ENCODE measurements at places on chromosomes 3 and 15. TPM values are rescaled to one million over a fixed set of nuclear protein-coding genes. Genes with fewer than 3 reads are reported as not detected.
A peak's percentile ranks its signal among the peaks of the same experiment; 100 is the strongest.

- no peak for DNase-seq
Measured at GRCh38 chr15:90203922-90204321, 2.8 kb downstream of the SEMA4B start.

GRCh38 chr15:76346669-76347481, 10.3 kb downstream of the ISL2 start:
- peak; percentile 66 for DNase-seq

GRCh38 chr3:42490243-42490642, 12.2 kb upstream of the VIPR1 start:
- DNase-seq: peak; percentile 87

DNA sequence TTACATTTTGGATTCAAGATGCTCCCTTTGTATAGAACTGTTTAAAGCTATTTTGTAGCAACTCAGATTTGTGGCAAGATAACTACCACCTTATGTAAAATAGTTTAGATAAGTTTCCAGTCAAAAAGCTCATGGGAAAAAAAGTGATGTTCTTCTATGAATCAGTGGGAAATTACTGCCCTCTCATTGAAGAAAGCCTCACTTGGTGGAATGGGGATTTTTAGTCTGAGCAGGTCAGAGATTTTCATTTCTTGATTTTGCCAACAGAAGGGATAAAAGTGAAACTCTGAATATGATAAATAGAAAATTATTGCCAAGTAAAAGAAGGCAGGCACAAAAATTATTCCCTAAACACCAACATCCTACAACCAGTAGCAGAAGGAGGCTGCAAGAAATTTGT, 25.8 kb upstream of the CSTA start:
- no peak for DNase-seq

DNA sequence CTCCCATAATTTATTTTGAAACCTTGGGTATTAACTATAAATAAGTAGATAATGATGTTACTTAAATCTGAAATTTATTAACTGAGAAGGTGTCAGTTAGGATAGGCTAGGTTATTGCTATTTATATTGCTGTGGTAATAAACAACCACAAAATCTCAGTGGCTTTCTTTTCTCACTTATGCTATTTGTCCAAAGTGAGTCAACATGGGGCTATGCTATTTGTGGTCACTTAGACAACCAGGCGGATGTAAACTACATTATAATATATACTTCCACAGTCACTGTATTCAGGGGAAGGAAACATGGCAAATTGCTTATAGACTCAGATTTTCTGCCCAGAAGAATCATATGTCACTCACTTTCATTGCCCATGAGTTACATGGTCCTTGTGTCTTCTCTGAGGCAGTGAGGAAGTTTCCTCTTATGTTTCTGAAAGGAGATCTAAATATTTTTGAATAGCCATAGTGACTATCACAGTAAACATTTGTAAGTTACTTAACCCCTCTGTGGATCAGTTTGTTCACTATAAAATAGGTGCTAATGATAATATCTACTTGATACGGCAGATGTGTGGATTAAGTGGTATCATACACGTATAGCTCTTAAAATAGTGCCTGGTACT, 19.8 kb downstream of the HMG20A start:
- DNase-seq: no peak

MESP1 gene
- total RNA-seq: 4.9 TPM

GRCh38 chr15:68230157-68231100, 901 bp upstream of the CLN6 start:
- DNase-seq: no peak

HHLA2 gene
- total RNA-seq: 0.26 TPM

DNA sequence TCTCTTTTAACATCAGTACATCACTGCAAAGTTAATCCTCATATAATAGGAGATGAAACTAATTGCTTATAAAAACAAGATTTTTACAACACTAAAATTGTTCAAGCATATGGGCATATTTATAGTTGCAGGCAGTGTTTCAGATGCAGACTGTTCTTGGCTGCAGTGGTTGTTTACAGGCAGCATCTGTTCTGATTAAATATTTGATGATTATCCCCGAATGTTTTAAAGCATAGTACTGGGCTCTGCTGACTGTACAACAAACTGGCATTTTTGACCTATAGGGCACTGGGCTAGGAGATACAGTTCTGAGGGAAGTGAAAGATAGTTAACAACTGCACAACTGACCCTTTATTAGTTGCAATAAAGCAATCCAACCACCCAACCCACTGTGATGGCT, 113.6 kb downstream of the UBE3A start:
- DNase-seq: no peak

DNA sequence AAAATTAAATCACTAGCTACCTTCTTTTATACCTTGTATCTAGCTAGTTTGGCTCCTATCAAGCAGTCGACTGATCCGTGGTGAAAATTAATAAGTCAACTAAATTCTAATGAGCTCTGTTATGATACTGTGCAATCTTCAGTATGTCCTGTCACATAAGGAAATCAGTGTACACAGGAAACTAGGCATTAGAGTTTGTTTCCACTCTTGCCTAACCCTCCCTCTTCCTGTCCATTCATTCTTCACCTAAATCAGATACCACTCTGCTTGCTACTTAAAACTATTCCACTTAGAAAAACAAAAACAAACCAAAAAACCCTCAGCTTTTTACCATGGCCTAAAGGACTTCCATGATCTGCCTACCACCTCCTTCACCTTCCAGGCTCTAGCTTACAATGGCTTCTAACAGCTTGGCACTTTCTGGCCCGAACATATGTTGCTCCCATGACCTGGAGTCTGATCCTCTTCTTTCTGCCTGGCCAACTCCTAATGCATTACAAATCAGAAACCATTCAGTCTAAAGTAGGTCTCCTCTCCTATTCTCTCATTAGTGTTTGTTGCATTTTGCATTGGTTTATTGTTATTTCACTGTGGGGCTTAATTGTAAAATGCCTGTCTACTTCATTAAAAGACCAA, 7.9 kb downstream of the RFC4 start:
- no peak for DNase-seq

GRCh38 chr3:31448035-31448881, 84.5 kb upstream of the STT3B start:
- DNase-seq: peak; percentile 66
